ENCODE measurements at places on chromosomes 1 and 21. TPM values are rescaled to one million over a fixed set of nuclear protein-coding genes. Genes with fewer than 3 reads are reported as not detected.

The FAM151A gene
- total RNA-seq: not detected

The ADAMTS4 gene
- 14.5 TPM for total RNA-seq

The GBP7 gene
- total RNA-seq: not detected

The LCE2B gene
- not detected for total RNA-seq

The ENAH gene
- 29.7 TPM for total RNA-seq

The LCE3E gene
- not detected for total RNA-seq

The LCE1C gene
- total RNA-seq: not detected

The S100A12 gene
- not detected for total RNA-seq

The ARHGEF16 gene
- total RNA-seq: not detected

The S100A7A gene
- total RNA-seq: not detected

The CA14 gene
- not detected for total RNA-seq

The CAPN8 gene
- total RNA-seq: not detected

The PTGER3 gene
- not detected for total RNA-seq

The PTGFR gene
- total RNA-seq: 1.4 TPM

The LCE2D gene
- total RNA-seq: not detected

The CASZ1 gene
- total RNA-seq: not detected

The C8A gene
- not detected for total RNA-seq

The HHAT gene
- total RNA-seq: 1.8 TPM

The S100A16 gene
- total RNA-seq: 927 TPM

The PLOD1 gene
- total RNA-seq: 482 TPM

The LRRC8B gene
- 2.0 TPM for total RNA-seq

The MRPS15 gene
- total RNA-seq: 138 TPM

The AMY2A gene
- not detected for total RNA-seq

The MAN1C1 gene
- 1.4 TPM for total RNA-seq
